ENCODE measurements at places on chromosomes 3 and 15.

- DNase-seq, result peak; percentile 88
Measured at GRCh38 chr15:63048776-63049665, 6.5 kb downstream of the TPM1 start.

DNA sequence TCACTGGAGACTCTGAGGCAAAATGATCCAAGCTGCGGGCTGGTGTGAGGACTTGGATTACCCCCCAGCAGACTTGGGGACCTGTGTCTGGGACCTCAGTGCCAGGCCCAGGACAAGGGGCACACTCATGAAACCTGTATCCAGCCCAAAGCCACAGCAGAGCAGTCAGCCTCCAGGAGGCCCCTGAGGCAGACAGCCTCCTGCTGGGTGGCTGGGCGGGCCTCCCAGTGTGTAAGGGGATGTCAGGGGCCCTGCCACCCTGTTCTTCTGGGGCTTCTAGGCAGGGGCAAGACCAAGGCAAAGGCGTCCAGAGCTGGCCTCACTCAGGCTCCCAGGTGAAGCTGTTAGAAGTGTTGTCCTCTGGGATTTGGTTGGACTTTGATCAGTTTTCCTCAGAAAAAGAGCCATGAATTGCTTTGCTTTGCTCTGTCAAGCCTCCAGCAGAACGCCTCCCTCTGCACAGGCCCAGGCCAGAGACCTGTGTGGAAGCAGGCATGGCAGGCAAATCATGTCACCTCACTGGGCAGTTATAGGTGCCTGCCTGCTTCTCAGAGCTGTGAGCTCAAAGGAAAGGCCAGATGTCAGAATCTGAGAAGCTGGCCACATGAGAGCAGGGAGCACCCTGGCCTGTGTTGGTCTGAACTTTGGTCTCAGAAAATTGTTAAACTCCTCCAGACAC is 77.4 kb downstream of the SMAD6 start:
- DNase-seq, result no peak

- DNase-seq, result peak; percentile 57
Measured at GRCh38 chr3:10949197-10949596, 43.4 kb upstream of the SLC6A1 start.

- DNase-seq, result no peak
Measured at GRCh38 chr3:4581498-4581897, 88.3 kb downstream of the ITPR1 start.

DNA sequence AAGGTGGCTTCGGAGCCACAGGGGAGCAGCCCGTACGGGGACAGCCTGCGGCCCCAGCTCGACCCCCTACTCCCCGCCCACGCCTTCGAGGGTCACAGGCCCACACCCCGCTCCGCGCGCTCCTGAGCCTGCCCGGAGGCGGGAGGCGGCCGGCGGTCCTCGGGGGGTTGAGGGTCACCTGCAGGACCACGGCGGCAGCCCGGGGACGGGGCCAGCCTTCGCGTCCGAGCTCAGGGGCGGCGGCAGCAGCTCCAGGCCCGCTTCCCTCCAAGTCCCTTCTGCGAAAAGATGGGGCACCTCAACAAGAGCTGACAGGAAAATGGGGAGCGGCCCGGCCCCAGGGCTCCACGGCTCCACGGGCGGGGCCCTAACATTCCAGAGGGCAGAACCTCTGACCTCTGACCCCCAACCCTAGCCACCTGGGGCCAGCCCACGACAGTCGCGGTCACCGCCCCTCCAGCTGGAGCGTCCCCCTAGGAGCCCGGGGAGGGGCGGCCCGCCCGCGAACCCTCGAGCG is 428 bp downstream of the LYSMD4 start:
- DNase-seq, result no peak

GRCh38 chr15:67419705-67420104 is 101.2 kb upstream of the C15orf61 start:
- DNase-seq, result no peak

- no peak for DNase-seq
Measured at GRCh38 chr3:72996121-72996472, 514 bp upstream of the PPP4R2 start.

DNA sequence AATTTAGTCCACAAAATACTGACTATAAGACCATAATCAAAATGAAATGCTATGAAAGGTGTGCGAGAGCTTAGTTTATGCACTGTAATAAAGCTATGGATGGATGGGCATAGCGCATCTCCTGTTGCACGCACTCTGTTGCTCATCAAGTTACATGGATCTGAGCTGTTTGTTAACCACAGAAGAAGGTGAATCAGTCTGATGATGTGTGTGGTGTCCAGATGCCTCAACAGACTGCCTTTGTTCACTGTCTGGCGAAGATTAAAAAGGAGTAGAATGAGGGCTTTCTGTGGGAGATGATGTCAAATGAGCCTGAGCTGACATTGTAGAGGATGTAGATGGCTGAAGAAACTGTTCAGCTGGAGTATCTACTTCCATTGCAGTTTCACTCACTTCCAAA is 36.1 kb downstream of the NSMCE3 start:
- no peak for DNase-seq
